HCEC 1CT (cell line): ENCODE measurements at places on chromosomes 7 and 10.

DNA sequence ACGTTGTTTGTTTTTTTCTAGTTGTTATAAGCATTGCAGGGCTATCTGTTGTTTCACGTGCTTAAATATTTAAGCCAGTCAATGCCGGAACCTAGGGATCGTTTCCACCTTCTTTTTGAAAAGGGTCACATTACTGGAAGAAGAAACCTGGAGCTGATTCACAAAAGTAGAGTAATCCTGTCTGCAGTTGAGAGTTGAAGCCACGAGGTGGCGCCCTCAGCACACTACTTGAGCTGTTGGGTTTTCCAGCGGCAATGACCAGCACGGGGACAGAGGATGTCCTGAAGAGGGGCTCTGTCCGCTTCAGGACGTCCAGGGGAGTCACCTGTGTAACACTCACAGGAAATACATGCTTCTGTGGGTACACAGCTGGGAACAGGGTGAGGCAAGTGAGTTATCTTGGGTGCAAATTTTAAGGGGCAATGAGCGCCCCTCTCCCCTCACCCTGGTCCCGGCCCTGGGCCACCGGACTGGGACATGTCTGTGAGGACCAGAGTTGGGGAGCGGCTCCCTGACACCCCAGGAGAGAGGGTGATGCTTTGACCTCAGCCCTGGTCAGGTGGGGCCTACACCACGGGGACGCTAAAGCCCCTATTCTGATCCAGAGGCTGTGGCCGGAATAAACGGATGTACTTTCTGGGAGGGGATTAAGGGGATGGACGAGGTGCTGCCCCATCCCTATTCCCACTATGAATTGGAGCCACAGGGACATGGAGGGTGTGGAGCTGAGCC lies 26.3 kb upstream of the WDFY4 start:
- DNase-seq: peak; percentile 30

- no peak for DNase-seq
These were observed 98.5 kb downstream of the ST7 start for GRCh38 chr7:117051808-117052207.

- DNase-seq: no peak
These were observed 87.4 kb downstream of the LRRC4 start for GRCh38 chr7:127943541-127944521.

- DNase-seq: peak; percentile 92
These were observed 100.2 kb downstream of the AGMO start for GRCh38 chr7:15461576-15461975.

GRCh38 chr7:50661345-50662040 lies 96.3 kb upstream of the DDC start:
- DNase-seq: no peak

DNA sequence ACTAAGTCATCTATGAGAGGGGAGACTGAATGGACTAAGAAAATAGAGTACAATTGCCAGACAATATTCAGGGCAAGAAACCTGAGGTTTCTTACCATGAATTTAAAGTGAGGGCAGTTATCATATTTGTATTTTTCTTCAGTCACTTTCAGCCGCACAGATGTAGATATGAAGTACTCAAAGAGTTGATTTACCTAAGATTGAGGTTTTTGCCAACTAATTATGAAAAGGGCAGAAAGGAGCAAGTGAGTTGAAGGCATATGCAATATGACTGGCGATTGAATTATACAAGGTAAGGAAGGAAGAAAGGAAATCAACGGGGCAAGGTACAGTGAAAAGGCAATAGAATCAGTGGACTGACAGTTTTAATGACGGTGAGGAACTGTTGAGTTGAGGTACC lies 17.8 kb downstream of the CNOT4 start:
- no peak for DNase-seq

DNA sequence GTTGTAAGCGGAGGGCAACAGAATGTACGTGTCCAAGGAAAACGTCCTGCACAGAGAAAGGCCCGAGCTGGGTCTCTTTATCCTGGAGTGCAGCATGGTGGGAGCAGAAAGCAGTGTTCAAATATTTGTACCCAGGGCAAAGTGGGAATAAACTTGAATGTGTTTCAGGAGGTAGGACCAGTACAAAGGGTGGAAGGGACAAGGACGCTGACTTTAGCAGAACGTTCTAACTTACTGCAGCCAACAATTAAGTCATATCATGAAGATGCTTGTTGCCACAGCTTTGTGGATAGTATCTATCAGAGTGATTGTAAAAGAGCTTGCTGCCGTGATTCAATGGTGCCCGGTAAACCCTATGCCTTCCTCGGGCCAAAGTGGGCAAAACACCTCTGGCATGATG lies 30.5 kb upstream of the ZC3HAV1L start:
- no peak for DNase-seq

GRCh38 chr10:26824015-26824690 lies 36.6 kb downstream of the ABI1 start:
- no peak for DNase-seq

DNA sequence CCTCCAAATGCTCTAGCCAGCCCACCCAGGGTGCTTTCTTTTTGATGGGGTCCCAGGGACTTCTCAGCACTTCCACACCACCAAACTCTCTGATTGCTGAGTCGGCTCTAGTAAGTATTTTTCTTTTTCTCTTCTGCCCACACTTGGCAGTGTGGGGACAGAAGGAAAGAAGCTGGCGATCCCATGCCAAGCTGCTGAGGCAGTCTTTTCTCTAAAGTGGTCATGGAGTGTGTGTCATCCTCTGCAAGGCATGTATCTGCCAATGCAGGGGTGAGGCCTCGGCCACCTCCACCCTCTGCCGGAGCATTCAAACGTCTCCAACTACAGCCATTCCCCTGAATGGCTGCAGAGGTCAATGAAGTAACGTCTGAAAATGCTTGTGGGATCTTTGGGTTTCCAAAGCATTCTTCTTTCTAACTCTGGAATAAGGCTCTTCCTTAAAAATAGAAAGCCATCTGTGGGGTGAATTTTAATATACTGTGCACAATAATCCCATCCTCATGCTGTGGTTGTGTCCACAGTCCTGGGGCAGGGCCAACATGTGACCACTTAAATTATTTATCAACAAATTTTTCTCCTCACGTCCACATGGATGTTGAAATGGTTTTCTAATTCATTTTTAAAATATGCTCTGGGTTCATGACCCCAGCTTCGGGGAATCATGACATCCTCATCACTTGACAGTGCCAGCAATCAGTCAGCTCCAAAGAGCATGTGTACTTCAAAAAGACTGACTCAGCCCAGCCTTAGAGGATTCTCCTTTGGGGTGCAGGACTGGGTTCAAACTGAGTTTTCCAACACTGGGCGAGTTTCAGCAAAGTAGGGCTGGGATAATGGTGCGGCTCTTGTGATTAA lies 171.3 kb upstream of the ITGB1 start:
- peak; percentile 98 for DNase-seq

DNA sequence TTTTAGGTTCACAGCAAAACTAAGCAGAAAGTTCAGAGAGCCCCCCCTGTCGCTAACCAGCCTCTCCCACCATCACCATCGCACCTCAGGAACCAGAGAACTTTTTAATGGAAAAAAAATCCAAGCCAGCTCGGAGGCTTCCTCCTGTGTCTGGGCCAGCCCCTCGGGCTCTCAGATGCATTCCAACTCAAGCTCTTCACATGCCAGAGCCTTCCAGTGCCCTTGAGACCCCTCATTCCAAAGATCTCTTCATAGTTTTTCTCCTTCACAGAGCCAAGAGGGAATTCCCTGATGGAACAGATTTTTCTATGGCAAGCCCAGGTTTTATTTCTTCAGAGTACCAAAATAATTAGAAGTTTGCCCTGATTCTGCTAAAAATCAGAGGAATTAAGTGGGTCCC lies 153.4 kb upstream of the LANCL2 start:
- DNase-seq: no peak

DNA sequence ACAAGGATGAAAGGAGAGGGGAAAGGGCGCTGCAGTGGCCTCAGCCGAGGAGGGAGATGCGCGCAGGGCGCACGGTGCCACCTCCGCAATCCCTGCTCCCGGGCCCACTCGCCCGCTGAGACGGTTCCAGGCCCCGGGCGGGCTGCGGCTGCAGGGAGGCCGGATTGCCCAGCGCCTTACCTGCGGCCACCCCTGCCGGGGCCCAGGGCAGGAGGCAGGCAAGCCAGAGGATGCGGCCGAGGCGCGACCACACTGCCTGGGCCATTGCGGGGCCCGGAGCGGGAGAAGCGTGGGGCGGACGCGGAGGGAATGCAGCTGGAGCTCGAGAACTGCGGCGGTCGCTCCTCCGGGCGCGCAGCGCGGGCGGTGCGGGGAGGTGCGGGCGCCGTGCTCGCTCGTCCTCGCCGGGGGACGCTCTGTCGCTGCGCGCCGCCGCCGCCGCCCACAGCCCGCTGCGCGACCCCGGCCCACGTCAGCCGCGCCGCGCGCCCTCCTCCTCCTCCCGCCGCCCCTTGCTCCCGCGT lies at the start of gene TMEM130:
TMEM130 (minus strand) TSS at position 418 of the 524 bp plus-strand sequence; CDS start at position 265, 153 bp downstream.
- DNase-seq: no peak

GRCh38 chr10:95242581-95243317 lies 48.1 kb downstream of the PDLIM1 start:
- peak; percentile 48 for DNase-seq

DNA sequence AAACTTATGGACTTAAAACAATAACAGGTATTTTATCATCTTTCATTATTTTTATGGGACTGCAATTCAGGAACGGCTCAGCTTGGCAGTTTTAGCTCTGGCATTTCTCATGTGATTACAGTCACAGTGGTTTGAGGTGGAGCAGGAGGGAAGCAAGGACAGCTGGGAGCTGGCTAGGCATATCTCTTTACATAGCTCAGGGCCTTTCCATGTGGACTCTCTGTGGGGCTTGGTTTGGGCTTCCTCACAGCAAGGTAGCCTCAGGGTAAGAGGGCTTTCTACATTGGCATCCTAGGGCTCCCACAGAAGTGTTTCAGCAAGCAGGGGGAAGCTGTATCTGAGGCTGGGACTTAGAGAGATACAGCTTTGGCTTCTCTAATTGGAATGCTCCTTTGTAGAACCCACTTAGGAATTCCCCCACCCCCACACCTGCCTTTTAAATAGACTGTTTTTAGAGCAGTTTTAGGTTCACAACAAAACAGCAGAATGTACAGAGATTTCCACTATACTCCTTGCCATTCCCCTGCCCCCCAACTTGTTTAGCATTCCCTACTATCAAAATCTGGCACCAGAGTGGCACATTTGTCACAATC lies 26.6 kb upstream of the SDHAF3 start:
- no peak for DNase-seq

DNA sequence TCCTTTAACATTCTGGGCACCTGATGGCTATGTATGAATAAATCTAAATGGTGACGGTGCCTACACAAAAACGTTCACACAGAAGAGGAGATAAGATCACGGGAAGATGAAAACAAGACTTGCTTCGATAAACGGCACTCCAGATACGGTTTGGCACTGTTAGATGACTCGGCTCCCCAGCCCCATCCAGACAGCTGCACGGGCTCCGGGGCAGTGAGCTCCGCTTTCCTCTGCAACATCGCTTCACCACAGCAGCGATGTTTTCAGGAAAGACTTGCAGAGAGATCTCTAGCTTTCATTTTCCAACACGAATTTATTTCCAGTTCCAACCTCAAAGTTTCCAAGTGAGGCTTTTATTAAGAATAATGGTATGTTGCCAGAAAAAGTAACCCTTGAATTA lies 132.1 kb downstream of the KLF6 start:
- DNase-seq: no peak
